ENCODE measurements at places on chromosomes 7 and 10. TPM values are rescaled to one million over a fixed set of nuclear protein-coding genes. Genes with fewer than 3 reads are reported as not detected.

PON3 gene
- 36.4 TPM for total RNA-seq

GPR37 gene
- total RNA-seq = 0.96 TPM

ERLIN1 gene
- total RNA-seq = 24.3 TPM

TTYH3 gene
- 48.8 TPM for total RNA-seq

GIMAP7 gene
- 47.0 TPM for total RNA-seq

ERVW-1 gene
- not detected for total RNA-seq

PRKG1 gene
- 30.0 TPM for total RNA-seq

STEAP2 gene
- total RNA-seq = 11.5 TPM

COL26A1 gene
- 0.58 TPM for total RNA-seq

- no peak for DNase-seq
Observed at GRCh38 chr7:126026421-126027088, 1096.9 kb upstream of the POT1 start.

DNA sequence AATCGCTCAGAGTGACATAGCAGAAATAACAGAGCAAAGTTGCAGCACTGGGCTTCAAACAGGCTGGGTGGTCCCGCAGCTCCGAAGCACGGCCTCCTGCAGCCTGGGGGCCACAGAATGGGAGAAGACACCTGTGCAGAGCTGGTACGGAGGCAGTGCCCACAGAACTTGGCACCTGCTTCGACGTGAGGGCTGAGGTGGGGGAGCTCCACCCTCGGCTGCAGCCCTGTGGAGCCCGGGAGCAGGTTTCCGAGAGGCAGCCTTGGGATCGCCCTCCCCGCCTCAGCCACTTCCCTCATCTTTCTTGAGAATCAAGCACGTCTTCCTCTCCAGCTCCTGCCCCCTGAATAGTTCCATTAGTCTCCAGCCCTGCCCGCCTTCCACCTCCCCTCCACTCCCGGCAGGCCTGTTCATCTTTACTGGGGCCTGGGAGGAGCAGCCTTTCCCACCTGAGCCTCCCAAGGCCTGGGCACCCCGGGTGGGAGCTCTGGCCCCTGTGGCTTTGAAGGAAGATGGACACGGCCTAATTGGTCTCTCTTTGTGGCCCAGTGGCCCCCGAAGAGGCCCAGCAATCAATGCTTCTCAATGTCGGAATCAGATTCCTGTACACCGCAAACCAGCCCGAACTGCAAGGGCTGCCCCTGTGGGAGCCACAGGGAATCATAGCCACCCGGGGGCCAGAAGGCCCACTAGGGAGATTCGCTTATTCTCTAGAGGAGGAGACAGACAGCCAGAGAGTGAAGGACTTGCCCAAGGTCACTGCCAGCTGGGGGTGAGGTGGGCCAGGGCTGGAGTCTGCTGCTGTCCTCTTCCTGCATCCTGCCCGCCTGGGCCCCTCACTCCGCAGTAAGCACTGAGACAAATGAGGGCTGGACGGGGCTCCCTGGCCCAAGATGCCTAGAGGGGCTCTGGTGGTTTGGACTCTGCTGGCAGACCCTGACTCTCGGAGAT is 17.0 kb upstream of the PCBD1 start:
- peak; percentile 33 for DNase-seq

- DNase-seq = no peak
Observed at GRCh38 chr10:49212076-49212475, 23.9 kb upstream of the TMEM273 start.

- DNase-seq = no peak
Observed at GRCh38 chr10:77463967-77464745, 173.5 kb downstream of the KCNMA1 start.

- DNase-seq = no peak
Observed at GRCh38 chr7:87220734-87221215, 1.2 kb upstream of the TMEM243 start.

- no peak for DNase-seq
Observed at GRCh38 chr7:12458520-12459131, 55.0 kb upstream of the VWDE start.

GRCh38 chr7:87452279-87452678 is 23.2 kb downstream of the ABCB4 start:
- DNase-seq = no peak

DNA sequence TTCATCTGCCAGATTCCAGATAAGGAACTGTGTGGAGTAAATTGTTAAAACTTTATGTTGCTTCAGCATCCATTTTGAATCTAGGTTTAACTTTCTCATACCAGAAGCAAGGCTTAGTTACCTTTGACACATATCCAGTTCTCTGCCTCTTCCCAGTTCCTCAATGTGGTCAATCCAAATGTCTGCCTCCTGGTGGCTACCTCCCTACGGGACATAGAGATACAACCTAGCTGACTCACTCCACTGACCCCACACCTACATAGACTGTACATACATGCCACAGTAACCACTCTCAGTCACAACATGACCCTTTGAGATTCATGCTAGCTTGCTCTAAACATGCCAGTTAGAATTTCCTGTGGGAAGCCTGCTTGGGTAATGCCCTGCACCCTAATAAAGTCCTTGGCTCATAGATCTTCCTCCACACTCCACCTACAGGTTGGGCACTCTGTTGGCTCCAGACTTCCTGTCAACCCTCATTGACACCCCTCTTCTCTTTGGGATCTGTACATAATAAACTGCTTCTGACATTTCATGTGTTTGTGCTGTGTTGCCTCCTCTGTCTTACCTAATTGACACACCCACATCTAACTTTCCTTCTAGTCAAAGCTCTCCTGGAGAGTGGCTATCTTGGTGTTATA is 278.1 kb downstream of the HTR7 start:
- no peak for DNase-seq

DNA sequence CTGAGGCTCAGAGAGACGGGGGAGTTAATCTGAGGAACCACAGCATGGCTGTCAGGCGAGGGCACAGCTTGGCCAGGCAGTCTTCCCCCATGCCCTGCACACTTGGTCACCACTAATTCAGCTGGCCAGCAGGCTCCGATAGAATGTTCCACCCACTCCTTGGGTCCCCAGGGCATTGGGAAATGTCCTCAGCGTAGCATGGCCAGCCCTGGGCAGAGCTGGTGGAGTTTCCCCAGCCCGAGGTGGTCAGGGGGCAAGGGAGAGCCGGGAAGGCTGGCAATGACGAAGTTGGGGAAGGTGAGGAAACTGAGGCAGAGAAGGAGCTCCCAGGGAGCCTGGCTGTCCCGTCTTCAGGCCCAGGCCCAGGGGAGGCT is 12.1 kb upstream of the GRIFIN start:
- no peak for DNase-seq

GRCh38 chr10:106956216-106956915 is 208.1 kb downstream of the SORCS1 start:
- DNase-seq = no peak

- DNase-seq = no peak
Observed at GRCh38 chr7:129421717-129422250, 12.4 kb upstream of the STRIP2 start.

DNA sequence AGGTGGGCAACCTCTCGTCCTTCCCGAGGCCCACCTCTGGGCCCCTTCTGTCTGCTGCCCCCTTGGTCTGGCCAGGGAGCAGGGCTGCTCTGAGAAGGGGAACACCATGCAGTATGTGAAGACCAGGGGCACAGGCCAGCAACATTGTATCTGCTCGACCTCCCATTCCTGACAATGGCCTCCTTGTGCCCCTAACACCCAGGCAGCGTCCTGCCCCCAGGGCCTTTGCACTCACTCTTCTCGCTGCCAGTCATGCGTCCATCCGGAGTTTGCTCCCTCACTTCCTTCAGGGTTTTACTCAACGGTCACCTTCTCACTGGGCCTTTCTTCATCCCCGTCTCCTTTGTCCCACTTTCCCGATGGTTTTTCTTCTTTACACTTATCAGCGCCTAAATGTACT is 232.9 kb upstream of the GRB10 start:
- DNase-seq = peak; percentile 42

GRCh38 chr10:24951201-24952142 is 934 bp downstream of the PRTFDC1 start:
- DNase-seq = no peak

GRCh38 chr7:132049462-132050304 is 493.3 kb upstream of the PODXL start:
- no peak for DNase-seq

DNA sequence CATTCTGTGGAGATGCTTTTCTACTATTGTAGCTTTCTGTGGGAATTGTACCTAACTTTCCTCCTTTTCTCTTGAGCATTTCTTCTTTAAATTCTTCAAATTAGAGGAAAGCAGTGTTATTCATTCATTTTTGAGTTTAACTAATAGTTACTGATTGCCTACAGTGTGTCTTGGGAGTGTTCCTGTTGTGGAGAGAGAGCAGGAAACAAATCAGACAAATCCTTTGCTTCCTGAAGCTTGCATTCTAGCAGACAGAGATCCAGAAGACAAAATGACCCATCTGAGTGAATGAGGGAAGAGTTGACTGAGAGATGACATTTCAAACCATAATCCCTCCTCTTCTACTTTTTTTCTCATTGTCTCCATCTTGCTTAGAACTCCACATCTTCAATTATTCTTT is 170.4 kb downstream of the SUGCT start:
- no peak for DNase-seq

GRCh38 chr10:72503694-72504438 is 122.0 kb downstream of the MICU1 start:
- DNase-seq = no peak

GRCh38 chr10:22750131-22750530 is 35.8 kb upstream of the PIP4K2A start:
- DNase-seq = no peak

DNA sequence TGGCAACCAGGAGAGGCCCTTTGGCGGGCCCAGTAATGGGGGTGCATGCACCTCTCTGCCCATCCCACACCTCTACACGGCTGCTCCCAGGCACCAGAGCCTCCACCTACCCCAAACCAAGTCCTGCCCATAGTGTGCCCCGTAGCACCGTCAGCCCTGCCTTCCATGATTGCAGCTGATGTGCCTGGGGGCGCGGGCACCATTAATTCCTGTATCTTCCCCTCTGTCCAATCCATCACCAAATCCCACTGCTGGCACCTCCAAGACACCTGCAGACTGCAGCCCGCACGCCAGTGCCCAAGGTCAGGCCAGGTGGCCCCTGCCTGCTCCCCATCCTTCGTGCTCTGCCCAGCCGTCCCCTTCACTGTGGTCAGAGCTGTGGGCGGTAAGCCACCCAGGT is 533.0 kb downstream of the PTPRN2 start:
- DNase-seq = peak; percentile 48

Data from upper lobe of right lung (tissue), 1 donor.